Activated T-cell treated with anti-CD3 and anti-CD28 coated beads for 1 hour (primary cell): ENCODE measurements at places on chromosomes 1 and 21.

DNA sequence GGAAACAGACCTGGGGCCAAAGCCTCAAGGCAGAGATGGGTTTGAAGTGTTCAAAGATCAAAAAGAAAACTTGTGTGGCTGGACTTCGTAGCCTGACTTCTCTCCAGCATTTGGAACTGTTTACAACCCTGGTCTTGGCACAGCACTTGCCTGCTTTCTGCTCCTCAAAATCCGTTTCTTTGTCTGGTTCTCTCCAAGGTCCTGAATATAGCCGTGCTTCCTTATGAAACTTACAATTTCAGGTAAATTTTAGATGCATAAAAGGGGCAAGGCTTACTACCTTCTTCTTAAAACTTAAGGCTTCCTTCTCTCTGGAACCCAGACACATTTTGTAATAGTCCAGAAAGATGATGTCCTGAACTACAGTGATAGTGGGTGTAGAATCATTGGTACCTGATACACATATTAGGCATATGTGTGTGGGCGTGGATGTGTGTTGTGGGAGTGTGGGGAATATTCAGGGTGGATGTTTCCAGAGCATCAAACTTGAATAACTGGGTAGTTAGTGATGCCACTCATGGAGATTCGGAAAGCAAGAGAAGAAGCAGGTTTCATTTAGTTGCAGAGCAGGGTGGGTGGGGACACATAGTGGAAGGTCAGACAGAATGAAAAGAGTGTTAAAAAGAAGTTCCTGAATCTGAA, 26.4 kb upstream of the FAM78B start:
- no peak for DNase-seq

GRCh38 chr1:247530785-247531184, 5.5 kb downstream of the OR2C3 start:
- DNase-seq: no peak

- no peak for DNase-seq
These were observed 397.0 kb upstream of the ADAMTS5 start for GRCh38 chr21:27363719-27364477.

- DNase-seq: no peak
These were observed 65.5 kb downstream of the CASZ1 start for GRCh38 chr1:10730985-10731384.

DNA sequence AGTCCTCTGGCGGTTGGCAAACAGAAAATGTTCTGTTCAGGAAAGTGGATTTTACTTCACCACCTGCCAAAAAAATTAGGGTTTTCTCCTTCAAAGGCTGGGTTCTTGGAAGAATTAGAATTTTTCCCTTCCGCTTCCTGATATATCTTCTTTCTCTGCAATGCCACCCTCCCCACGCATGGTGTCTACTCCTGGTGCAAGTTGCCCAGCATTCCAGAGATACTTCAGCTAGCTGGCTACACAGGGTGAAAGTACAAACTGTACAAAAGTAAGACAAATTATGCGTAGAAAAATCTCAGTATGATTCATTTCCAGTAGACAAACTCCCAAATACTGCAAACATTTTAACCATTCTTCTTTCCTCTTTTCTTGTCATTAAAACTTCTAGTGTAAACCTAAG, 430.1 kb upstream of the ESRRG start:
- DNase-seq: no peak
